ENCODE measurements at places on chromosomes 12 and 14.

DNA sequence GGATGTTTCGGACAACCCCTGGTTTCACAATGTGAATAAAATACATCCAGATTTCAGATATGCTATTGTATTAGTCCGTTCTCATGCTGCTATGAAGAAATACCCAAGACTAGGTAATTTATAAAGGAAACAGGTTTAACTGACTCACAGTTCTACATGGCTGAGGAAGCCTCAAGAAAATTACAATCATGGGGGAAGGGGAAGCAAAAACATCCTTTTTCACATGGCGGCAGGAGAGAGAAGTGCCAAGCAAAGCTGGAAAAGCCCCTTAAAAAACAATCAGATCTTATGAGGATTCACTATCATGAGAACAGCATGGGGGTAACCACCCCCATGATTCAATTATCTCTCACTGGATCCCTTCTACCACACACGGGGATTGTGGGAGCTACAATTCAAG is 451.7 kb downstream of the MDGA2 start:
- DNase-seq = no peak

DNA sequence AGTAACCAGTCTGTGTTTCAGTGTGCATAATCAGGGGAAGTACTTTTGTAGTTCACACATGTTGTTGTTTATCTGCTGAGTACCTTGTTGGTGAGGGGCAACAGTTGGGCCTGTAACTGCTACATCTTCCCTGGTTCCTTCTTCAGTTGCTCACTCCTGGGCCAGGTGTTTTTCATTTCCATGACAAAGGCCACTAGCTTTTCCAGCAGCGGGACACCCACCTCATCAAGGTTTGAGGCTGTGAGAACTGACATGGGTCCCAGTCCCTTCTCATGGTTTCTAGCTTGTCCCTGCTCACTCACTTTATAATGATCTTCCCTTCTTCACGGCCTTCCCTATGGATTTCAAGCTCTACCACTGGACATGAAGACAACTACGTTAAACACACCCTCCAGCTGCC is 1.5 kb upstream of the NOXRED1 start:
- no peak for DNase-seq

GRCh38 chr12:25123126-25123525 is 71.8 kb downstream of the DNAI7 start:
- DNase-seq = no peak

DNA sequence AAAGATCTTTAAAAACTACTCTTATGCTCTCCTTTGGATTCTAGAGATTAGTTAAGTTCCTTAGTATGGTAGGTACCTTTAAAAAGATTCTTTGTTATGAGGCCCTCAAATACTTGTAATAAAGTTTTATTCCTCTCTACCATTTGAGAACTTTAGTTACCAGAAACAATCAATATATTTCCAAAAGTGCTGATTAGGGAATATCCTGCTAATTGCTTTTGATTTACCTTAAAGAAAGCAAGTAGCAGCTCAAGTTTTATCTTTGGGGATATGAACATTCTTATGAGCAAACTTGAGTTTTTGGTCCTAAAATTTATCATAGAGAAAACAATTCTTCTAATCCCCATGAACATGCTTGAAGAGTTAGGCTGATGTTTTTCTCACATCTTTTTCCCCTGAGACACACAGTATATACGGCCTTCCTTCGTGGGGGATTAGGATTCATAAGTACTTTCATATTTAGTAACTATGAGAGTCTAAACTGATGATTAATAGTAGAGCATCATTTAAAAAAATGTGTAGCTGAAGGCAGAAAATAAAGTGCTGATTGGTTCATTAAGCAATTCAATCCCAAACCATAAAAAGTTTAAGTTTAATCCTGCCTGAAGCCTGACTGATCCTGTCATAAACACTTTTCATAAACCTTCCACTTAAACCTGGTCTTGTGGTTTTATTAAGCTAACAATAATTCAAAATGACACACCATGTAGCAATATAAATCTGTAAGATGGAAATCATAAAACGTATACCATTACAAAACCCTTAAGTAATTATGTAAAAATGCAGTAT is 380.5 kb upstream of the FBXO33 start:
- no peak for DNase-seq

DNA sequence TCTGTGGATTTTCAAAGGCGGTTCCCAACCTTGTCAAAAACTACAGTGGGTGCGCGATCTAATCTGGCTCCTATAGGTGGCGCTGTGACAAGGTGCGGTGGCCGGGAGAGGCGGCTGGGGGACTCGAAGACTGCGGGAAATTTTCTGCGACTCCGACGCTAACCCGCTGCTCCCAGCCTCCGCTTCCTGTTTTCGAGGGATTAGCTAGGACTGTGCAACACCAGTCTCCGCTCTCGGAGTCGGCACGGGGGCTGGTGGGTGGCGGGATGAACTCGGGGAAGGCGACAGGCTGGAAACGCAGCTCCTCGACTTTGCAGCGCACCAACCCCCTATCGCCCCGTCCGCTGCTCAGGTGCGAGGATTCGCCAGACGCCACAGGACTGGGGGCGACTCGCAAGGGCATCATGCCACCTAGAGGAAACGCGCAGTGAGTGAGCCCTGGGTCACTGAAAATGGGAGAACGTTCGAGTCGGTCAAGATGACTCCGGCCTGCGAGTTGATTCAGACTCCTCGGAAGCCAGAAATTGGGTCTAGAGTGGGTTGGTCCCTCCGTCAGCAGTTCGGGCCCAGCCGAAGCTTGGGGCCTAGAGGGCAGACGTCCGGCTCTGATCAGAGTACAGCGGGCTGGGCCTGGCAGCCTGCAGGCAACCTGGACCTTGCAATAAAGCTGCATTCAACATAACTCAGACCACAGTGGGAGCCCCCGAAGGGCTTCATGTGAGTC is 5.5 kb upstream of the PAX9 start:
- peak; percentile 42 for DNase-seq

DNA sequence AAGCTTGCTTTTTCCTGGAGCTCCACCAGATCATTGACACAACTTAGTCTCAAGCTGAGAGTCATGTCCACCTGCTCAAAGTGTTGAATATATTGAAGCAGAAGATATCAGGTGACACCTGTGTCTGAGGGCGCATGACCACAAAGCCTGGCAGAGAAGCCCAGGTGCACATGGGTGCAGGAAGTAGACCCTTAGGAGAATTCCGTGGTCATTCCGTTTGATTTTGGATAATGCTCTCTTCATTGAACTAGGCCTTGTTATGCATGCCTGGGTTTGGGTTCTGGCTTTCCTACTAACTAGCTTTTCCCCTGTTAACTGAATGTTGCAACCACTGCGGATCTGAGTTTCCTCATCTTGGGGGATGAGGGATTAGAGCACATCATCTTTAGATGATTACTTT is 7.1 kb downstream of the ARHGDIB start:
- DNase-seq = peak; percentile 70

DNA sequence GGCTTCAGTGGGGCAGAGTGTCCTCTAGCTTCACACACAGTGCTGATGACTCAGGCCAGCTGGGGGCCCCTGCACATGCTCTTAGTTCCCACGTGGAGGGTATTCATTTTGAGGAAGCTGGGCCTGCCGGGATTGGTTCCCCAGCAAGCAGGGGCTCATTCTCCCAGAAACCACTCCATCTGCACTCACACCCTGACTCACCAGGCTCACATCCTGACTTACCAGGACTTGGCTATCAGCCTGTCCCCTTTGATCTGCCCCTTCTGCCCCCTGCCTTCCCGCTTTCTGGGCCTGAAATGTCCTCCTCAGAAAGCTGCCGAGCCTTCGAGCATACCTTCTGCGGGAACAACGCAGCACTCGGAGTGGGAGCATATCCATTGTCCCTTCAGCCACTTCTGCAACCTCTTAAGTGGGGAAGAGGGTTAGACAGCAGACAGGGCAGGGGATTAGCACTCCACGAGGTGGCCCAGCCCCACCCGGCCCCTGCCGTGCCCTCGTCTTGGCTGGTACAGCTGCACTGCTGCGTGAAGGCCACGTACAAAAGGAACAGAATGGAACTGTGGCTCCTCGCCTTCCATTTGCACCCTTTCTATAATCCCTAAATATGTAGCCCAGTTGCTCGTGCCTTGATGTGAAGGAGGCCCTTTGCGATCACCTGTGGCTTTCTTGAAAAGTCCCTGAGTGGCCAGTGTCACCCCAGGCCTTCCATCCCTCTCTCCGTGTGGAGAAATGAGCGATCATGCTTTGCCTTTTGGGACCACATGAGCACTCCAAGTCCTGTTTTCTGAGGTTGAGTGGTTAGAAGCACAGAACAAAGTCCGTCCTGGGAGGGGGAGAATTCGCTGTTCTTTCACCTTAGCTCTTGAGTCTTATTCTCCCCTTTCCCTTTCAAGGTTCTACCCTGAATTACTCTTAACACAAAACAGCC is 26.1 kb downstream of the TPCN1 start:
- DNase-seq = peak; percentile 67

DNA sequence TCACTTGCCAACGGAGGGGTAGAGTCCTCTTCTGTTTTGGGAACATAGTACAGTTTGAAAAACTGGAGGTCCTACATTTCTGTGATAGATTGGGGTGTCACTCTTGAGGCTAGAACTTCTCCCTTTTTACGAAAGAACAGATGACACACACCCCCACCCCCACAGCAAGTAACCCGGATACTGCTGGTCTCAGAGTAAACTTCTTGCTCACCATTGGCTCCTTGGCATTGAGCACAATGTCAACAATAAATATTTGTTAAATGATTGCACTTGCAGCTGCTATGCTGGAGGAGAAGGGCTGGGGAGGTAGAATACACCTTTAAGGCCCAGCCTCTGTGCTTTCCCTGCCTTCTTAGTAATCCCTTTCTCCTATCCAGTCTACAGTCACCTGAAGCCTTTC is 149.8 kb downstream of the TGFB3 start:
- peak; percentile 51 for DNase-seq

- DNase-seq = no peak
These were observed 81.8 kb upstream of the PTPRB start for GRCh38 chr12:70719071-70719470.

DNA sequence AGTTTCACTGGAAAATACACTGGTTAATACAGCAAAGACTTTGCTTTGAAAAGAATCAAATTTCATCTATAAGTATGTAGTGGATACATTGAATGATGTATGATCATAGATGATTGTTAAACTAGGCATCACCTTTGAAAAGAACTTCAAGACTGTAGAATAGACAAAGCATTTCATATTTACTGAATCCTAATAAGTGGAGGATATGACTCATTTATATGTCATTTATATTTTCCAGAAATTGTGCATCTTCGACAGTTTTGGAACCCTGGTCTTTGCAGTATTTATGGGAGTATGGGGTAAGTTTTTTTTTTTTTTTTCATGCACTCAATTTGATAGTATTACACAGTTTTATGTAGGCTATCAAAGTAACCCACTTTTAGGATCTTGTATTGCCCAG is 161.9 kb downstream of the ANO6 start:
- DNase-seq = no peak

DNA sequence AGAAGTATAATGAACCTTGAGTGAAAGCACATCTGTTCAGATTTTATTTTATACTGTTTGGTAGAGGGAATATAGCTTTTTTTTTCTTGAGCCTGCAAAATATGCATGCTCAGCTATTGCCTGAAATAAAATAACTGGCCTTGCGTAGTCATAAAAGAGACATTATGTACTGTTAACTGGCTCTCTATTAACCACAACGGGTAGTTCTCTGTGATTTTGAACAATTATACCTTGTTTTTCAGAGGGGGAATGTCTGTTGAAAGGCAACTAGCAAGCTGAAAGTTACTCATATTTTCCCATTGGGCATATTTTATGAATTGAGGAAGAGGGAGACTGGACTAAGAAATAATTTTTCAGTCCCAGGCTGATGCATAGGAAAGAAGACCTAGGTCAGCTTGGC is 62.6 kb downstream of the FIGNL2 start:
- no peak for DNase-seq

DNA sequence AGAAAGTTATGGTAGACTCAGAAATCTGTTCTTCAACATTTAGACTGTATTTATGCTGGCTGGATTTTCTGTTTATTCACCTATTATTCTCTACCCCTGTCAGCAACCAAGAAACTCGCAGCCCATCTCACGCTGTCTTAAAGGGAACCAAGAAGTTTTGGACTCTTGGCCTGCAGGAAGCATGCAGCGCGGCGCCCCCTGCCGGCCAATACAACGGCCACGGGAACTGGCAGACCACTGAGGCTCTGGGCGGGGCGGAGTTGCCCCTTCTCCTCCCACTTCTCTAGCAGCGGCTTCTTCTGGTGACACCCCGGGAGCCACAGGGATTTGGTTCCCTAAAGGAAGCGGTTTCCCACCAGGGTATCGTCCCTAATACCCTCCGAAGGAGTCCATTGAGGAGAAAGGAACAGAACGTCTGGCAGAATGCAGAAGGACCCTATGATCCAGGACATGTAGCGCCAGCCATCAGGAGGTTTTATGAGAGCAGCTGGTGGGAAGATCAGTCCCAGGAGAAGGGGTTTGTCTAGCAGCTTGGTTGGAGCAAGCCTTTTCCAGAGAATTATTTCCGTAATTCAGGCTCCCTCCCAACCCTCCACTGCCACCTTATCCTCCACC is 21.0 kb upstream of the RNASE2 start:
- DNase-seq = no peak

- no peak for DNase-seq
These were observed 383.0 kb downstream of the LRIG3 start for GRCh38 chr12:58537278-58537677.

GRCh38 chr12:78584695-78585094 is 279.9 kb upstream of the SYT1 start:
- DNase-seq = no peak

GRCh38 chr14:62778852-62779251 is 266.4 kb downstream of the KCNH5 start:
- no peak for DNase-seq

DNA sequence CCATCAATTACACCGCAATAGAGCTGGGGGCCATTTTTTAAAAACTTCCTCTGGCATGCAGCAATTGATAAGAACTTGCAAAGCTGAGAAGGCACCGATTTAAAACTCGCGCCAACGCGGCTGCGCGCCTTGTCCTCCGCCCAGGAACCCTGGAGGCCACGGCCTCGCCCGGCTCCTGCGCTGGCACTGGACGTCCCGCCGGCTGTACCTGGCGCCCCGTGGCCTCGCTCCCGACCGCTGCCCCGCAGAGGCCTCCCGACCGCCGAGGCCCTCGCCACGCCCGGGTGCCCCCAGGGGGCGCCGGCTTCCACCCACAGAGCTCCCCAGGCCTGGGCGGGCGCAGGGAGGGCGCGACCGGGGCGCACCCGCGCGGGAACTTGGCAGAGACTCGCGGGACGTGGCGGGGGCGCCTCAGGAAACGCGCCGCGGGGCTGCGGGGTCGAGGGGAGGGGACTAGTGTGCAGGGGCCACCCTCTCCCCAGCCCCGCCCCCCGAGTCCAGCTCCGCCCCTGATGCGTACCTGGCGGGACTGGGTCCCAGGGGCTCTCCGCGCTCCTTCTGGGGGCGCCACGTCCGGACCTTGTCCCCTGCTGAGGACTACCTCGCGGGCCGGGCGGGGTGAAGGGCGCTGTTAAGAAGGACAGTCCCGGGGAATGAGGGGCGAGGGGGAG is 65.7 kb downstream of the TNFAIP2 start:
- DNase-seq = no peak

GRCh38 chr12:24806386-24806785 is 142.5 kb downstream of the BCAT1 start:
- no peak for DNase-seq

- no peak for DNase-seq
These were observed 8.3 kb downstream of the ADGRD1 start for GRCh38 chr12:130961921-130962451.
